ENCODE measurements at places on chromosomes 13 and 19. TPM values are rescaled to one million over a fixed set of nuclear protein-coding genes. Genes with fewer than 3 reads are reported as not detected.

DNA sequence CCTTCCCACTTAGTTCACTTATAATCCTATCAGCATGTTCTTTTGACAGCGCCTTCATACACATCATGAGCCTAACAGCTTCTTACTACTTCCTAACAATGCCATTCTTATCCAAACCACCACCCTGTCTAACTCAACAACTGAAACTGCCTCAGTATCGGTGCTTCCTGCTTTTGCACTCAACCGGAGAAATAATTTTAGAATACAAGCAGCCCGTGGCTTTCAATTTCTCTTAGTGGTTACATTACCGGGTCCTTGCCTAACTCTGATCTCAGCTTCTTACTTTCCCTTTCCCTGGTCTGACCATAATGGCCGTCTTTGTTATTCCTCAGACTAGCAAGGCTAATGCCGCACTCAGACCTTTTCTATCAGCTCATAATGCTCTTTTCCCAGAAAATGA is 17.0 kb downstream of the ZFP82 start:
- no peak for DNase-seq

- no peak for DNase-seq
These were observed 180.3 kb upstream of the ZNF507 start for GRCh38 chr19:32165141-32165540.

DNA sequence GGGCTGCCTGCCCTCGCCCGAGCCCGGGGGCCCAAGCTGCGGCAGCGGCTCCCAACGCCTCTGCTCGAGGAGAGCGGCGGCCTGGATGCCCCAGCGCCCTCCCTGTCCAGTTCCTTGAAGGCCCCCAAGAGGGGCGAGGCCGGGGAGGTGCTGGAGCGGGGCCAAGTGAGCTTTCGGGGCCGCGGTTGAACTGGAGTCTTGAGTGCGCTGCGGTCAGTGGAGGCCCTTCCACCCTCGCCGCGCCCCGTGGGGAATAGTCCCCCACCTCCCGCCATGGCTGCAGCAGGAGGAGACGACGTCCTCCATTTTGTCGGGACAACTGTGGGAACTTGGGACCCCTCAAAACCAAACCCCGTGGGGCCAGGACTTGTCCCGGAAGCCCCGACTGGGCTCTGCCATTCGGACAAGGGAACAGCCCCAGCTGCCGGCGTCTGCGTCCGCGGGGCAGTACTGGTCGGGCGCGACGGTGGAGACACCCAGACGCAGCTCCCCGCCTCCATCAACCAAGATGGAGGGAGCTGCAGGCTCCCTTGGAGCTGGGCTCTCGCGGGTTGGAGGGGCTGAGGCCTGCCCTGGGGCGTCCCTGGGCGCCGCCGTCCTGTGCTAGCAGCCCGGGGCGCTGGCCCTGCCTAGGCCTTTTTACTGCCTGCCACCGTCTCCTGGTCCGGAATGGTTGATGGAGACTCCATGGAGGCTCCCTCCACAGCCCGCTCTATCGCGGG is 736 bp upstream of the ZMYM5 start:
- DNase-seq: no peak

- DNase-seq: no peak
These were observed 47.5 kb downstream of the CRTC1 start for GRCh38 chr19:18730885-18731513.

DNA sequence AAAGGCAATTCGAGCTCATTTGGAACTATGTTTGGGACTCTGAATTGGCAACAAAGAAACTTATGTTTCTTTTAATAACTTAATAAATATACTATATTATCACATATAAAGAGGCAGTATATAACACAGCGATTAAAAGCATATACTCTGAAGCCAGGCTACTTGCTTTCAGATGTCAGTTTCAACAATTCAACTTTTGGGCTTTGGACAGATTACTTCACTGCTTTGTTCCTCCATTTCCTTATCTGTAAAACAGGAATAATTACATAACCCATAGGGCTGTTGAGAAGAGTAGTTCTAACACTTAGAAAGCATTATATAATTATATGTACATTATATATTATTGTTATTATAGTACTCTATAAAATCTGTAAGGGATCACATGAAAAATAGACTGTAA is 107.2 kb downstream of the EDNRB start:
- no peak for DNase-seq

DNA sequence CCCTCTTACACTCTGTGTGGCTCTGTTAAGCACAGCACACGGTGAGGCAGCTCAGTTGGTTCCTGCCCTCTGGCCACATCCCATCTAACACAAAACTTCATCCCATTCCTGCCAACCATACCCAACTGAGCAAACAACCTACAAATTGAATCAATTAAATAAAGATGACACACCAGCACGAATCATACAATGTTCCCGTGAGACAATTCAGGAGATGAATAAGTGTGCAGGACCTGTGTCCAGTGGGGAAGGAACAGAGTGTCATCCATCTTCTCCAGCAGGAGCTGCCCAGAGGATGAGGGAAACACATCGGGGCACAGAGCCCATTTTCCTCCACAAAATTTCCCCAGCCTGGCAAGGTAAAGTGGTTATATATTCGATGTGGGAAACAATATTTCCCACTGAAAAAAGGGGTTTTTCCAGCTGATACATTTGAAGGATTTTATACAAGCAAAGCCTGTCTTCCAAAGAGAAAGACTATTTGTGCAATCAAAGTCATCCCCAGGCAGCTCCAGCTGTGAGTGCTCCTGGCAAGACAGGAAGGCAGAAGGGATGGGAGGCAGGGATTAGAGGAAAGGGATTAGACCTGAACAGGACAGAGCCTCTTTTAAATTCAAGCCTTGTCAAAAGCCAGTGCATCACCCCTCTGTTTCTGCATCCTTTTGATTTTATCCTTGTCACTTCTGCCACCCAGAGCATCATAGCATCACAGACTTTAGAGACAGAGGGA is 240.2 kb downstream of the LHFPL6 start:
- DNase-seq: no peak

GRCh38 chr13:95354680-95355487 is 53.6 kb upstream of the ABCC4 start:
- DNase-seq: no peak

DNA sequence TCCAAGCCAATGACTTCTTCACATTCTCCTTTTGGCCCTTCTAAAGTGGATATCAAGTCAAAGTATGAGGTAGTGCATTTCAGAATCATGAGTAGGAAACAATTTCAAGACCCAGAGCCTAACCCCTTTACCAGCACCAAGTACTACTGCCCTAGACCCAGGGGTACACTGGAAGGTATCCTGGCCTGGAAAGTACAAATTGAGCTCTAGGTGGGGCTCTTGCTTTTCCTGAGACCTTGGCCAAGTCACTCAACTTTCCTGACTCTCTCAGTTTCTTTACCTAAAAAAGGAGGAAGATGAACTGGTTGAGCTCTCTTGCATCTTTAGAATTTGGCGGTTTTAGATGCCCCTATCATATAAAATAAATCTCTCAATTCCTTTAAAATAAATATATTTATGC is 204.7 kb downstream of the FGF14 start:
- no peak for DNase-seq

DNA sequence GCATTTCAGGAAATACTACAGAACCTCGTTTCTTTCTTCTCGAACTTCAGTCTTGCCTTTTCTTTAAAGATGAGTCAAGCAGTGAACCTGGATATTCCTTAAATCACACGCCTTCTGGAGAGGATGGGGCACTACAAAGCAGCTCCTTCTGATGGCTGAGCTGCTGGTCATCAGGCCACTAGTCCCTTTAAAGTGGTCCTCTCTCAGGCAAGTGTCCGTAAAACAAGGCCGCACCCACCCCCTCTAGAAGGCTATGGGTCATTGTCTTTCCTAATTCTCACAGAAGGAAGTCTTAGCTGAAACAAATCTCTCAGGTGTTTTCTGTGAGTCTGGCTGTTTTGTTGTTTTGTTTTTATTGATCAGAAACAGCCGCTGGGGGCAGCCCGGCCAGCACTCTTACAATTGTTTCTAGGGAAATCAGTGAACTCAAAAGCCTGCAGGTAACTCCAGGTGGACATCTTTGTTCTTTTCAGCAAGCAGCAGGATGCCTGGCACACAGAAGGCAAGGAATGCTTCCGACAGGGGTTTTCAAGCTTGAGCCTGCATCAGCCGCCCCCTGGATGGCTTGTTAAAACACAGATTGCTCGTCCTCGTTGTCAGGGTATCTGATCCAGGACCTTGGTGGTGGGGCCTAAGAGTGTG is 45.4 kb downstream of the MBNL2 start:
- no peak for DNase-seq

DNA sequence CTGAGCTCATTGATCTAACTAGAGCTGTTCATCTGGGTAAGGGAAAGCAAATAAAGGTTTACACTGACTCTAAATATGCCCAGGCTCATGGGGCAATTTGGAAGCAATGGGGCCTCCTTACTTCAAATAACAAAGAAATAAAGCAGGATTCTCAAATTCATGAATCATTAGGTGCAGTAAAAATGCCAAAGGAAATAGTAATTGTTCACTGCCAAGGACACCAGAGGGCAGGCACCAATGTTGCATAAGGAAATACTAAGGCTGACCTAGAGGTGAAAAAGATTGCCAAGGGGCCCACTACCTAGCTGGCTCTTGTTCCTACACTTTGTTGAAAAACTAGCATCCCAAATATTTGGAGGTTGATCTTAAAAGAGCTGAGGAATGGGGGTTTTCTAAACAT is 1686.7 kb upstream of the MIR17HG start:
- no peak for DNase-seq

GRCh38 chr19:32824191-32824751 is 45.3 kb downstream of the SLC7A9 start:
- no peak for DNase-seq

DNA sequence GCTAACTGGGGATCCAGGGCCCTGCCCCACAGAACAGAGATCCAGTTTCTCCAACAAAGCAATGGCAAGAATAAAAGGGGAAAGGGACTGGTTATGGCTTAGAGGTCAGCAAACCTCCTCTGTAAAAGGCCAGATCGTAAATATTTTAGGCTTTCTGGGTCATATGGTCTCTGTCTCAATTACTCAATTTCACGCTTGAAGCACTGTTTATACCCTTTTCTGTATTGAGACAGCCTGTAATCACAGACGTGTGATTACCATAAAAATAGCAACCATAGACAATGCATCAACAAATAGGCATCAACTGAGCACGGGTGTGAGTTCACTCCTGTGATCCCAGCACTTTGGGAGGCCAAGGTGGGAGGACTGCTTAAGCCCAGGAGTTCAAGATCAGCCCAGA is 9.3 kb downstream of the RAB3D start:
- DNase-seq: no peak

- DNase-seq: no peak
These were observed 28.4 kb downstream of the SOX1 start for GRCh38 chr13:112095354-112095753.

- DNase-seq: no peak
These were observed 343.1 kb downstream of the MZT1 start for GRCh38 chr13:72384186-72384823.

DNA sequence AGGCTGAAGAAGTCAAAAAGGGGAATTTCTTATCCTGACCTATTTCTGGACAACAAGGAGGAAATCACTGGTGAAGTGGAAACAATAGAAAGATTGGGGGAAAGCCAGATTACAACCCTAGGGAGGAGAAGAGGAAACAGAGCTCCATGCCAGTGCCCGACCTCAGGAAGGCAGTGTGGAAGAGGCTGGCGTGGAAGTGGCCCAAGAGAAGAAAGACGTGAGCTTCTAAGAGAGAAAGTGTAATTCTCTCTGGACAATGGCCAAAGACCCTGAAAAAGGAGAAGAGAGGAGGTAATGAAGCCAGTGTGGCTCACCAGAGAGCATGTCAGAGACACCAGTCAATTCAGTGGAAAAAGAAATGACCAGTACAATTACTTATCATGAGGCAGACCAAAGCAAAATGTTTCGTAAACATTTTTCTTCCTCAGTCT is 52.6 kb upstream of the URAD start:
- DNase-seq: no peak

DNA sequence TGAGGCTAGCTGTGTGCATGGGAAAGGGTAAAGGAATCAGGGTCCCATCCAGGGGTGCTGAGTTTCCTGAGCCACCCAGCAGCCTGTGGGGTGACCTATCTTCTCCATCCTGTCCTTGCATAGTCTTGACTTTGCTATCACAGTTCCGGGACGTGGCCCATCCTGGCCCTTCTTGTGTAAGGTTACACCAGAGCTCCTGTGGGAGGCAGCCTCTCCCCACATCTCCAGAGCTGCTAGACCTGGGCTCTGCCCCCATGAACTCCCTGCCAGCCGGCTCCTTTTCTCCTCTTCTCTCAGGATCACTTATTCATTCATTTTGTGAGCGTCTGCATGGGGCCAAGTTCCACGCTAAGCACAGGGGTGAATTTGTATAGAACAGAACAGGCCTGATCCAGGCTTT is 238.9 kb downstream of the TSHZ3 start:
- DNase-seq: no peak

GRCh38 chr19:2261438-2262172 is 5.4 kb upstream of the JSRP1 start:
- no peak for DNase-seq

- no peak for DNase-seq
These were observed 153.7 kb downstream of the KLF5 start for GRCh38 chr13:73212482-73212881.

GRCh38 chr19:4088975-4089374 is 22.3 kb upstream of the ZBTB7A start:
- DNase-seq: no peak

GRCh38 chr19:22532388-22533300 is 101.5 kb upstream of the ZNF492 start:
- DNase-seq: no peak

- no peak for DNase-seq
These were observed 35.5 kb downstream of the DHRS12 start for GRCh38 chr13:51768378-51768921.

DNA sequence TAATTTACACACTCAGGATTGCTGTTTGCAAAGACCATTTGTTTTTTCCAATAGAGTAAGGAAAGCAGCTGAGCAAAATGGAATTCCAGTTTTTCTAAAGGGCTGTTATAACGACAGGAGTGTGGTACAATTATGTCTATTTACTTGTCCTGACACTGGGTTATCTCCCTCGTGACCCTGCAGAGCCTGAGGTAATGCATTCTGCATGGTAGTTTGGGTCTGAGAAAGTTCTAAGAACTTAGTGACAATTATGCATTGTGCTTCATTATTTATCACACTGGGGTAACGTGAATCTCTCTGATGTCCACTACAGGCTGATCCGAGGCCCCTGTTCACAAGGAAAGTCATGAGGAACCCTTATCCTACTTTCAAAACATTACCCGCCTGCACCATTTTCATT is 50.7 kb upstream of the EDNRB start:
- DNase-seq: no peak

DNA sequence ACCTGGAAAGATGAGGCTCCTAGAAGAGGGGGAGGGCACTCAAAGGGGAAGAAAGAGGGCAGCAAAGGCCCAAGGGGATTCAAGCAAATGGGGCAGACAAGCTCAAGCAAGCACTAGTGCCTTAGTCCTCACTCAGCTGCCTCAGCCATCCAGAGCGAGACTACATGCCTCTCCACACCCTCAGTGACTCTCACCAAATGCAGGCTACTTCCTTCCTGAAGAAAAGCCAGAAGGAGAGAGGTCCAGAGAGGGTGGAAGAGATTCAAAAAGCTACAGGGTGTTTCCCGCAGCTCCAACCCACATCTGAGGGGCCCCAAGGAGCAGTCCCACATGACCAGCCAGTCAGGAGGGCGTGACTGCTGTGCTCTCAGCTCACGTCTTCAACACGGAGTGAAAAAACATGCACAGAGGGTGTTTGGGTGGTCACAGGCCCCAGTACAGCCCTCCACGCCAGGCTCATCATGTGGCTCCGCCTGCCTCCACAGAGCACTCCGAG is 40.5 kb downstream of the MIPEP start:
- no peak for DNase-seq

- DNase-seq: no peak
These were observed 196.3 kb downstream of the LHFPL6 start for GRCh38 chr13:39406688-39407087.

NANOS2 gene
- total RNA-seq: not detected

AMH gene
- 5.8 TPM for total RNA-seq

EHD2 gene
- total RNA-seq: 0.87 TPM

R3HDM4 gene
- total RNA-seq: 35.1 TPM

ASPDH gene
- not detected for total RNA-seq

Measured in NCI-H460 (cell line).